ENCODE measurements at places on chromosomes 2 and 18.

GRCh38 chr2:20185176-20186022 is 39.5 kb downstream of the SDC1 start:
- peak; percentile 44 for DNase-seq

GRCh38 chr2:25960920-25961319 is 21.4 kb downstream of the KIF3C start:
- DNase-seq, result peak; percentile 68

GRCh38 chr2:240635121-240635997 is 10.1 kb downstream of the GPR35 start:
- no peak for DNase-seq

DNA sequence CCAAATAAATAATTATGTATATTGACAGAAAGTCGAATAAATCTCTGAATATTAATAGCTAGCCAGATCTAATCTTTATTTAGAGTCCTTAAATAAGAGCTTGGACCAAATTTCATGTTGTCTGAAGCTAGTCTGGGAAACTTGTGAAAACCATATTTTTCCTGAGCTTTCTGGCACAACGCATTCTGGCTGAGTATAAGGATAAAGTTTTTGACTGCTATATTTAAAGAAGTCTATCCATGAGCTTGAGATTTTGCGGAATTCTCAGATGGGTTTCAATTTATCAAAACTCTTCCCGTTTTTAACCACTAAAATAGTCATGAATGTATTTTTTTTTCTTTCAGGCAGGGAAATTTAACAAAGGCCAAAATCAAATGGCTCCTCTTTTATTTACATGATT is 23.8 kb downstream of the FAP start:
- no peak for DNase-seq

DNA sequence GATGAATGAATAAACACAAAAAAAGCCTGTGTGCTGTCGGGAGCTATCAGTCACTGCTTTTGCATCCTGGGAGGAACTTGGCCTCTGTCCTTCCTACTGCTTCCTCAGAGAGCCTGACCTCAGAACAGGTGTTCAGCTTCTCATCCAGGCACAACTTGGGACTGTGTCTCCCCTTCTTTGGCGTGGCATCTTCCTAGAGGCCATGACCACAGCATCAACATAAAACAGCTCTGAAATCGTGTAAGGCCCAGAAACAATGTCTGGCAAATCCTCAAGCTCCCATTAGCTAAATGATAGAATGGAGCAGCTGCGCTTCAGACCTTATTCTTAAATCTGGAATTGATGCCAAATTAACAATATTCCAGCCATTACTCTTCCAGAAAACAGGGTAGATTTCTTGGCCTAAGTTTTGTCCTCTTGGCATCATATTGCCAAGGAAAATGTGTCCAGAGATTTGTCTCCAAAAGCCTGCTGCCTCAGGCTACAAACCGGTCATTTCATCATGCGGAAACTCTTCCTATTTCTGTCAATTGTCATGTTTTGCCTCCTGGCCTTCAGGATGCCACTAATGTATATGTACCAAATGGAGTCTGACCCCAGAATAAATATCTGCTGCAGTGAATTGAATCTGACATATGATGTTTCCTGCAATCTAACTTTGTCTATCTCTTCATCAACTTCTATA is 53.2 kb upstream of the RAB27B start:
- no peak for DNase-seq

- DNase-seq, result no peak
Observed at GRCh38 chr18:54932472-54932871, 26.8 kb downstream of the CCDC68 start.

GRCh38 chr2:60312618-60313017 is 240.8 kb downstream of the BCL11A start:
- peak; percentile 39 for DNase-seq

GRCh38 chr2:30148850-30149249 is 2.0 kb downstream of the YPEL5 start:
- no peak for DNase-seq

DNA sequence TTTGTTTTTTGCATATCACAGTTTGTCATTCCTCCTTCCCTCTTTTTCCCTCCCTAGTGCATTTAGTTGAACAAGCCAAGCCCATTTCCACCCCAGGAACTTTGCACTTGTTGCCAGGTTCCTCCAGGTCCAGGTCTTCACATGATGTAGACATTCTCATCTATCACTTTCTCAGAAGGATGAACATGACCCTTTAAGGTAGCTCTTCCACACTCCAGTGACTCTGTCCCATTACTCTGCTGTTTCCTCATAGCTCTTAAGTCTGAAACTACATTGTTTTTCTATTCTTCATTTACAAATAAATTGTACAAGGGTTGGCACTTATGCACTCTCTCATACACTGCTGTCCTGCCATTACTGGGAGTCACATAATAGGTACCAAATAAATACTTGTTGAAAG is 6.1 kb downstream of the KYNU start:
- DNase-seq, result no peak

GRCh38 chr2:75577280-75577679 is 16.5 kb upstream of the EVA1A start:
- DNase-seq, result no peak

GRCh38 chr2:233063269-233063975 is 3.3 kb downstream of the INPP5D start:
- peak; percentile 84 for DNase-seq

DNA sequence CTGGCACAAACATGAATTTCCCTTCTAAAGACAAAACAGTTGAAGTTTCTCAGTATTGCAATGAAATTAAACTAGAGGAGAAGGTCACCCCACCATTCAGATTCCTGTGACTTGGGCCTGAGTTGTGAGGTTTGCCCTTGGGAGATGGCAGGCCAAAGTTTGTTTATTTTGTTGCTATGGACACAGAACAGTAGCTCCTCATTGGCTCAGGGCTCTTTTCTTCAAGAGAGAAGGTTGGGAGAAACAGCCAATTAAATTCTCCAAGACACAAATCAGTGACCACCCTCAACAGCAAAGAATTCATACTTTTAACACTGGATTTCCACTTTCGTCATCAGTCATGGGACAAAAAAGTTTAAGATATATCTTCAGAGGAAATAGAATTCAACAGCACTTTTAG is at the start of gene FLACC1:
Gene FLACC1, minus strand, starts transcription at position 125 of the 400 bp plus-strand sequence. CDS start 5,941 bp downstream, outside the sequence.
- DNase-seq, result peak; percentile 31

DNA sequence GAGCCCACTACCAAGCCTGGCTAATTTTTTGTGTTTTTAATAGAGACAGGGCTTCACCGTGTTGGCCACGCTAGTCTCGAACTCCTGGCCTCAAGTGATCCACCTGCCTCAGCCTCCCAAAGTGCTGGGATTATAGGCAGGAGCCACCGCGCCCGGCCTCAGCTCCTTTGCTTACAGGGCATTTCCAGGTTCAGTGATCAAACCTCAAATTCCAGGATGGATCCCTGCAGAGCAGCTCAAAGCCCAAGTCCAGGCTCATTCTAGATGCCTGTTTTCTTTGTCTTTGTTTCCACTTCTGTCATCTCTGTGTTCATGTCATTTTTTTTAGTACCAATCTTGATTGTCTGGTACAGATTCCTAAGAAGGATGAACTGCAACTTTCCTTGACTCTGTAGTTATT is 41.9 kb downstream of the TNFRSF11A start:
- DNase-seq, result no peak

DNA sequence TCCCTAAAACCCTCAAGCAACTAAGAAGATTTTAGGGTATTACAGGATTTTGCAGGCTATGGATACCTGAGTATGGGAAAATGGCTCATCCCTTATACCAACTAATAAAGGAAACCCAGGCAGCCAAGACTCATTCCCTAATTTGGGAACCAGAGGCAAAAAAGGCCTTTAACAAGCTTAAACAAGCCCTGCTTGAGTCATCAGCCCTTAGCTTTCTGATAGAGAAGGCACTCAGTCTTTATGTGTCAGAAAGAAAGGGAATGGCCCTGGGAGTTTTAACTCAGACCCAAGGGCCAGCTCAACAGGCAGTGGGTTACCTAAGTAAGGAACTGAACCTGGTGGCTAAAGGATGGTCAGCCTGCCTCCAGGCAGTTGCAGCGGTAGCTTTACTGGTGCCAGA is 96.9 kb upstream of the RMP24 start:
- no peak for DNase-seq

DNA sequence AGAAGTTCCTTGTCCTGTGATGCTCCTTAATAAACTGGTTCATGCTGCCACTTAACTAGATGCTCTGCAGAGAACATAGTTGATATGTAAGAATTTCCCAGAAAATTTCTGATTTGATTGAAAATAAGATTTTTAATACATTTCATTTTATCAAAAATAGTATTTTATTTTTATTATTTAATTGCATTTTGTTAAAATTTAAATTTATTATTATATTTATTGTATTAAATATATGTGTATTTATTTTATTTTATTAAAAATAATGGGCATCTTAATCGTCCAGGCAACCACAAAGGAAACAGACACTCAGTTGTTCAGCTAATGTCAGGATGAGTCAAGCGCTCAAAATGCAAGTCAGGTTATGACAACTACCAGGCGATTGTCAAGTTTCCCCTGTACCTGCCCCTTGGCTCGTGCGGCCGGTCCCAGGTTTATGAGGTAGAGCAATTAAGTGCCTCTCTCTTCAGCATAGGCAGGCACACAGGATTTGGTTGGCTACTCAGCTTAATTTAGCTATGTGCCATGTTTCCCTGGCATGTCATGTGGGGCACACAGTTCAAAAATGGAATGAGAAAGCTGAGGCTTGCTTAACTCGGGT is 361.2 kb downstream of the RND3 start:
- DNase-seq, result no peak

DNA sequence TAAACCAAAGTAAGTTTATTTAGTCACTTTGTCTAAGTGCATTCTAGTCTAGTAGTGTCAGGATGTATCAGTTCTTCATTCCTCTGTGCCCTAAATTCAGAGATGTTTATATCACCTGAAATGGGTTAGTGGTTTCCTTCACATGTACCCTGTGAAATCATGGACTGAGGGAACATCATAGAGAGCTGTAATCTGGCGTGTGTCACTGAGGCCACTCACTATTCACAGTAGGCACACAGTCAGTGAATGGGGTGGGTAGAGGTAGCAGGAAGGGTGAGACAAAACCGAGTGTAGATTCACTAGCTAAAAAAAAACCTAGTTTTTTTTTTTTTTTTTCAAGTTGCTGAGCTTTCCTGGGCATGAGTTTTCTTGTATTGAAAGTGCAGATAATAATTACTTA is 5.6 kb downstream of the KIF5C start:
- no peak for DNase-seq

- no peak for DNase-seq
Observed at GRCh38 chr2:14927021-14927564, 294.6 kb downstream of the LRATD1 start.

DNA sequence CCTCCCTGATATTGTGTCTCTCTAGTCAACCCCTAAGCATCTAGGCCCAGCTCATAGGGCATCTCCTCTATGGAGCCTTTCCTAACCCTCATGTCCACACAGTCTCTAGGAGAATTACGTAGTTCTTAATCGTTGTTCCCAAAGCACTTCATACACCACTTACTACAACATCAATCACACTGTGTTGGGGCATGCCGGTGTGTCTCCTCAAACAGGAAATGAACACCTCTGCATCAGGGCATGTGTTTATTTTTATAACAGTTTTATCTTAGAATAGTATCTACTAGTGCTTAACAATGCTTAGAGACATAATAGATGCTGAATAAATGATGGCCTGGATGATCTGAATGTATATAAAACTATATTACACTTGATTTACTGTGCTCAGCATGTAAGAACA is 19.7 kb downstream of the CYP1B1 start:
- DNase-seq, result no peak

DNA sequence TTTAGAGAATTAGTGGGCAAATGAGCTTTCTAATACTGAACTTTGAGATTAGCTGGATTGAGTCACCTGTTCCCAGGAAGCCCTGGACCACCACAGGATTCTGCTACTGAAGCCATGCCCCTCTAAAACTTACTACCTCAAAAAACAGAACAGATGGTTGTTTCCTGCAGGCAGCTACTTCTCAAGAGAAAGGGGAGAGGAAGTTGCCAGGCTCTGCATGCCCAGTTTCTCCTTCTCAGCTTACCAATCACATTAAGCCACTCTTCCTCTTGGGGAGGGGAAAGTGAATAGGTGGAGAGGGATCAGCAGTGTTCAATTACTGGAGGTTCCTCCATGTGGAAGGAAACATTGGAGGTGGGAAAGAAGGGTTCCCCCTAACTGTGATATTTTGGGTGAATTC is 24.9 kb upstream of the C1GALT1C1L start:
- peak; percentile 23 for DNase-seq

GRCh38 chr2:95121093-95121406 is 558 bp downstream of the MRPS5 start:
- no peak for DNase-seq

- DNase-seq, result no peak
Observed at GRCh38 chr2:226652369-226652768, 147.3 kb downstream of the IRS1 start.

GRCh38 chr2:101617188-101617587 is 80.3 kb upstream of the MAP4K4 start:
- no peak for DNase-seq

DNA sequence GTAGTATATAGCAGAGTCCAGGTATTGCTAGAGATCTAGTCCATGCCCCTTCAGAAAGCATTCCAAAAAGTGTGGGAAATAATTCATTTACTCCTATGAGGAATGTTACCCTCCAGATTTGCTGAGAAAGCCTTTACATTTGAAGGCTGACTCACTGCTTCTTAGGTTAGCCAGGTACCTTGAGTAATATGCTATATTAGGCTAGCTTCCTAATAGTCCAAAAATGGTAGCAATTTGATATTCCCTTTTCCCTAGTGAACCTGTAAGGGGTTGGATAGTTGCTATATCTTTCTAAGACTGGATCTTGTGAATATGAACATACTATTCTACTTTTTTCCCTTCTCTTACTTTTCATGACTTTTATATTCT is 63.6 kb downstream of the SPOPL start:
- DNase-seq, result no peak

DNA sequence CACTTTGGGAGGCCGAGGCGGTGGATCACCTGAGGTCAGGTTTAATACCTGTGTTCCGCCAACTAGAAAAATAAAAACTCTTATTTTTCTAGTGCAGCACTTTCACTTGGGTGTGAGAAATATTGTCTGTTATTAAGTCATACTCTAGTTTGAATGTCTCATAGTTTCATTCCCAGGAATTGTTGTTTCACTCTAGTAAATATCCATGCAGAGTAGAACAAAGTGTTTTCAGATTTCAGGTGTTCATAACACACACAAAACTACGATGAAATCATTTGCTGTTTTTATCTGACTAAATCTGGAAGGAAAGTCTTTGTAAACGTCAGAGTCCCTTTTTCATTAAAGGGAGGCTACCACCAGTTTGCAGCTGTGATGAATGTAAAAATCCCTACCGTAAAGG is 4.0 kb downstream of the FAM117B start:
- no peak for DNase-seq

All from hematopoietic multipotent progenitor cell treated with erythropoietin and hydrocortisone succinate and interleukin-3 and kit ligand, for 4 days (in vitro differentiated cells).